ENCODE measurements at places on chromosomes 5 and 9. TPM values are rescaled to one million over a fixed set of nuclear protein-coding genes. Genes with fewer than 3 reads are reported as not detected.

DNA sequence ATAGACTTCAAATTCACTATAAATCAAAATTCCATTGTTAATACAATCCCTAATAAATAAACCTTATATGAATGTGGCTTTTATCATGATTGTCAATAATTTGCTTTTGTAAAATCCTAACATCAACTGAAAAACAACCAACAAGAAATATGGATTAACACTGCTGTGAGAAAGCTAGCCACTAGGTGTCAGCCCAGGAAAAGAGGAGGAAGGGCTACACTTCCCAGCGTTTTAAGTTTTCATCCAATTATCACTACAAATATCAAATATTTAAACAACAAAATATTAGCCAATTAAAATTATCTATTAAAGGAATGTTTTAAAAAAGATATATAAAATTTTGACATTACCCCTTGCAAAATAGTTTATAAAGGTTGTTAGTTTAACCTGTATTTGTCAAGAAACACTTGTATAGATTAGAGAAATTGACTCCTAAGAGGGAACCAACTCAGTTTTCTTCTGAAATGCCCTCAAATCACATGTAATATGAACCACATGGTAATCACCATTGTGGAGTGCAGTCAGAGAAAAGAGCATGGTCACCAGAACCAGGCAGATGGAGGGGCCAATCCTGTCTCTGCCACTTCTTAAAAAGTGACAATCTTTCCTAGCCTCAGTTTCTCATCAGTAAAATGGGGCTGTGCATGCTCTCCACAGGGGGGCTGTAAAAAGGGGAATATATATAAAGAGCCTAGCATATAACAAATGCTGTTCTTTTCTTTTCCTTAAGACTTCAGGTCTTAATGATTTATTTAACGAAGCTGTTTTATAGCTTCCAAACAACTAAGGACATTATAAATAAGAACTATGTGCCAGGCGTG lies 188.2 kb downstream of the CRB2 start:
- no peak for DNase-seq

DNA sequence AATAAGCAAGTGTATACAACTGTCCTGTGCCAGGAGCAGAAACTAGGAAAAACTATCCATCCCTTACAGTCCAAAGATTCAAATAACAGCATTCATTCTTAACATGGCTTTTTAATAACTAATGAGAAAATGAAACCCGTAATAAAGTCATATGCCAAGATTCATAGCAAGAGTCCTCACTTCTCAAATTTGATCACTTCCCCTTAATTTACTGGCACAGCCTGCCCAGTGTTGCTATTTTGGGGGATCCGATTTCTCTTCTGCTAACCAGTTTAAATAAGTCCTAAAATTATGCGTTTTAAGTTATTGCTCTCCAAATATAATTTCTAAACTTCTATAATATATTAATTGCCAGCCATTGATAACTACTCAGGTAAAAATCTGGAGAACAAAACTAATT lies 177.0 kb upstream of the PTGER4 start:
- no peak for DNase-seq

- DNase-seq = no peak
These were observed 103.2 kb downstream of the MSX2 start for GRCh38 chr5:174827558-174827957.

DNA sequence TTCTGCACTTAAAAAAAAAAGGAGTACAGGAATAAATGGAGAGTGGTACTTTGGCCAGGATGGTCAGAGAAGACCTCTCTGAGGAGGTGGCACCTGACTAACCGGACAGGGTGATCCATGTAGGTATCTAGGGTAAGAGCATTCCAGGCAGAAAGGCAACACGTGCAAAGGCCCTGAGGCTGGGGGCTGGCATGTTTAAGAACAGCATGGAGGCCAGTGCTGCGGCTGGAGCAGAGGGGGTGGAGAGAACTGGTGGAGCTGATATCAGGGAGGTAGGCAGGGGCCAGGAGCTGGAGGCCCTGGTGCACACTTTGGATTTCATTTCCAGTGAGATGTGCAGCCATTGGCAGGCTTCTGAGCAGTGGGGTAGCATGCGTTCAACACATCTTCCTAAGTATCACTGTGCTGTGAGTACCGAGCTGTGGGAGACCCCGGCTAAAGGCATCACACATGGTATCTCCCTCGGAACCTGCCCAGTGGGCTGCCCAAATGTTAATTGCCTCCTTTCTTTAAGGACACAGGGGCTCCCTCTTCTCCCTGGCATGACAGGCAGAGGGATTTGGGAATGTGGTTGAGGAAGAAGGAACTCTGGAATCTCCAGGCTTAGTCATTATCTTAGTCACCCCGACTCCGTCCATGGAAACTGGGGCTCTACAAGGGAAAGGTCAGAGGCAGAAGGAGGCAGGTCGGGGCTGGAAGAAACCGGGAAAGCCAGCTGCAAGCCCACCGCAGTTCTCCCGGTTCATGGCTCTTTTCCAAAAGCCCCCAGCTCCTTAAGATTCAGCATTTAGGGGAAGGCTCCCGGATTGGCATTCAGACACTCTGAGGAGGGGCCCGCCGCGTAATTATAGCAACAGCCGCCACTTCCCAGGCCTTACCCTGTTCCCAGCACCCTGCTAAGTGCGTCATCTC lies 18.6 kb downstream of the SLC6A7 start:
- no peak for DNase-seq

GRCh38 chr9:221989-222776 lies 7.5 kb downstream of the DOCK8 start:
- no peak for DNase-seq

GRCh38 chr9:100222674-100223073 lies 123.6 kb downstream of the INVS start:
- no peak for DNase-seq

GRCh38 chr5:43338862-43339261 lies 25.6 kb upstream of the HMGCS1 start:
- DNase-seq = no peak

GRCh38 chr5:74424162-74424868 lies 216.2 kb downstream of the ENC1 start:
- DNase-seq = no peak

DNA sequence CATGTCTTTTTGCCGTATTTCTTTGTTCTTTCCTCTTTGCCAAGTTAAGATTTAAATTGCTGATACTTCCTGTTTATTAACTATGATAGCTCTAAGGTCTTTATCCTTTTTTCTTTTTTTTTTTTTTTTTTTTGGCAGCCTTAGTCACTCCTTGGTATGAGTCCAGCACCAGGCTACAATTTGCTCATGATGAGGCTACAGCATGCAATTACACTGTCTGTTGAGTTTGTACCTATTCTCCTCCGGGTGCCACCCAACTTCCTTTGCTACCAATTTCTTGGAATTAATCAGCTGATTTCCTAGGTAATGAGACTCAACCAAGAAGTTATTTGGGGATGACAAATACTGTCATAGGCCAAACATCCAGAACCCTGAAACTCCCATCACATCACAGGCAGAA lies 25.5 kb downstream of the ACTL7B start:
- no peak for DNase-seq

GRCh38 chr5:36688722-36689121 lies 82.3 kb downstream of the SLC1A3 start:
- DNase-seq = no peak

Gene CCDC171
- total RNA-seq = 1.4 TPM

Gene ZFAND5
- 252 TPM for total RNA-seq

Gene PCDHA5
- not detected for total RNA-seq

Gene NR4A3
- total RNA-seq = 148 TPM

Gene ZBTB6
- 5.6 TPM for total RNA-seq

Data from heart right ventricle (tissue), 16 donors.